ENCODE measurements at places on chromosomes 12 and 14.

GRCh38 chr12:113040722-113041171, 15.8 kb upstream of the DTX1 start:
- no peak for DNase-seq
- H3K36me3 ChIP-seq = no peaks in the 10 kb centered on the region
- no peak overlapping the region for H3K27ac ChIP-seq
- no peak overlapping the region for H3K4me3 ChIP-seq

GRCh38 chr14:90491221-90491885, 94.5 kb downstream of the CALM1 start:
- no peak overlapping the region for H3K4me3 ChIP-seq
- no peaks in the 10 kb centered on the region for H3K36me3 ChIP-seq
- no peaks in the 10 kb centered on the region for H3K27me3 ChIP-seq
- DNase-seq = no peak

DNA sequence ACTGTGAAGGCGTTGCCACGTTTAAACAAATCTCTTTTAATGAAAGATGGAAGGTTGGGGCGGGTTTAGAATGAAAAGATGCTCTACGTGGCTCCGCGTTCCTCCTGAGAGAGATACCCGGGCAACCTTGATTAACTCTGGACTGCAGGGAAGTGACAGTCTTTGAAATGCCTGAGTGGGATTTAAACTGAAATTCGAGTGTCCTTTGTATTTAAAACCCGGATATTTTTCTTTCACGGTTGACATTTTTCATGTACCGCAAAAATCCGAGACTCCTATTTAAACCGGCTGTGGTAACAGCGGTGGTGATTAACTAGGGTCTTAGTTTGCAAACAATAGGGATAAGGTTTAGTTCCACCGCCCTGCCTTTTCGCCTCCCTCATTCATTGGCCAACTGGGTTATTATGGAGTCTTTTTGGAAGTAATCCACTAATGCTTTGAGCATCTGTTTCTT, 707 bp downstream of the G2E3 start:
- H3K27me3 ChIP-seq = no peaks in the 10 kb centered on the region
- DNase-seq = peak; percentile 29
- peak overlapping the region; percentile 96 for H3K27ac ChIP-seq

DNA sequence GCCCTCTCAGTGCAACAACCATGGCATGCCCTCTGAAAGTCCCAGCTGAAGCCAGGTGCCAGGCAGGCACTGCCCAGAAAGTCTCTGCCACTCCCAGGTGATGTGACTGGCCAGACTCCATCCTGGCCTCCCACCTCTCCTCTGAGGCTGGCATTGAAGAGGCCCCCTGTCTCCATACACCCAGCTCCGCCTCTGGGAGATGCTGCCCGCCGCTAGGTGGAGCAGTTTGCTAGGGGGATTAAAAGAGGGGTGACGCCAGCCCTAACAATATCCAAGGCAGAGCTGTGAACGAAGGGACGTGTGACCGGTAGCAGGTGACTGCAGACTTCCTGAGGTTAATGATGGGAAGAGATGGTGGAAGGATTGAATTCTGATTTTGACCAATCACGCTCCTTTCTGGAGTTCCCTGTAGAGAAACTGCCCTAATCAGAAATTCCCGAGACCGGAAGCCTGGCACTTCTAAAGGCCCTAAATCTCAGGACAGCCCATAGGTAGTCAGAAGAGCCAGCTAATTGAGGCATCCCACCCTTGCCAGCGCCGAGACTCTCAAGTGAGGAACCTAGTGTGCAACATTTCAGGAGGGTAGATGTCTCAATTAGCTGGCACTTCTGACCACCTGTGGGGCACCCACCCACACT, 8.3 kb upstream of the PLEK2 start:
- no peak overlapping the region for H3K4me3 ChIP-seq
- no peak overlapping the region for H3K27ac ChIP-seq
